ENCODE measurements at places on chromosomes 6 and 20. TPM values are rescaled to one million over a fixed set of nuclear protein-coding genes. Genes with fewer than 3 reads are reported as not detected.

TSPO2 gene
- not detected for polyA plus RNA-seq

QKI gene
- polyA plus RNA-seq = 44.6 TPM

ANGPT4 gene
- 3.0 TPM for polyA plus RNA-seq

VSTM2L gene
- not detected for polyA plus RNA-seq

EPB41L1 gene
- polyA plus RNA-seq = 207 TPM

SLC22A2 gene
- 0.16 TPM for polyA plus RNA-seq

GRM1 gene
- 0.02 TPM for polyA plus RNA-seq

DNA sequence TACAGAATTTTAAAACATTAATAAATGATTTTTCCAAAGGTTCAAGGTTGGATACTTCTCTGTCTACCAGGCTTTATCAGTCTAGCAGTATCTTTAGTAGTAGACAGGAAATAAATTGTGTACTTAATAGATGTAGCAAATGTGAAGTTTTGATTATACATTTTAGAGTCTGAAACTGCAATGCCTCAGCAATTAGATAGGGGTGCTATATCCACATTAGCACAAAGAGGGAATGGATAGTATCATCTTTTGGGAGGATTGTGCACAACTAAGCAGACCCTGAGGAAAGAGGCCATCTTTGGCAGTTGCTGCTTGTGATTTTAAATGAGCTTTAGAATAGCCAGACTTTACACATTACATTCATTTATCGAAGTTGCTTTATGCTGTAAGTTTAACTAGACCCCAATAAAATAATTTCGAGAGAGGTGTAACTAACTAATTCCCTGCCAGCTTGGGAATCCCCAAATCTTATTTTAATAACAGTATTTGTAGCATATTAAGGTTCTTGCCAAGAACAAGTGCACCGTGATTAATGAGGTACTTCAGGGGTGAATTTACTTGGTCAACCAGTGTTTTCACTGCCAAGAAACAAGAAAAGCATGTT, 2.8 kb downstream of the KCNQ5 start:
- DNase-seq = no peak

GRCh38 chr6:88920774-88921733, 42.4 kb downstream of the RNGTT start:
- DNase-seq = no peak

DNA sequence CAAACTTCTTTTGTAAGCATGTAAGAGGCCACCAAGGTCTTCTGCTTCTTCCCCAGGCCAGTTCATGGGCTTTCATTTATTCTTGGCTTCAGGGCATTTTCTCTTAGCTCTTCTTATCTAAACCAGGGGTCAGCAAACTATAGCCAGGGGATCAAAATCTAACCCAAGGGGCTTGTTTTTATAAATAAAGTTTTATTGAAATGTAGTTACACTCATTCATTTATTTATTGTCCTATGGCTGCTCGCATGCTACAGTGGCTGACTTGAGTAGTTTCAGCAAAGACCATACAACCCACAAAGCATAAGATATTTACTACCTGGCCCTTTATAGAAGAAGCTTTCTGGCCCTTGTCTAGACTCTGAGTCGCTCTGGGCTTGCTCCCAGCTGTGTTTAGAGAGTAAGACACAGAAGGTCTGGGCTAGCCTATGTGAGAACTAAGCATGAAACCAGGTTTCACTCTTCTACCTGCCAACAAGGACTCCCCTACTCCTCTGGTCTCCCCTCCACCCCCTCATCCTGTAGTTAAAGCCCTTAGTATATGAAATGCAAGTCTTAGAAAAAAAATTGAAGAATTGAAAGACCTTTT, 43.2 kb downstream of the KHDC1L start:
- no peak for DNase-seq

DNA sequence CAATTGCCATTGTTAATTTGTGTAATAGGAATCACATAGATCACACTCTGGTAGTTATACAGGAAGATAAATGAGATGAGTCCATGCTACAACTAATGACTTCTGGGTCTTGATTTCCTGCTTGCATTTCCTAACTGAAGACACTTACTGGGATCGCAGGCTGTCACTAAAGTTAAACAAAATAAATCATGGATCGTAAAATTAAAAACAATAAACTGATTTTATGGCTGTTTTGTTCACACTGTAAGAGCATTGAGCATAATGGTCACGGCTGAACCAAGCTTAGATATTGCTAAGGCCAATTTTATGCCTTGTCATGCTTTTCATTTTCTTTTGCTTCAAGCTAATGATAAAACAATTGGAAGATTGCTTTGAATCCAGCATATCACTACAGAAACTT, 332.5 kb upstream of the CITED2 start:
- DNase-seq = no peak

GRCh38 chr6:166950443-166950821, 5.9 kb downstream of the RNASET2 start:
- no peak for DNase-seq

- DNase-seq = peak; percentile 49
Measured at GRCh38 chr20:59933296-59933848, at the start of gene SYCP2. SYCP2 (minus strand) TSS chr20:59933637; CDS start chr20:59922413, 11,224 bp downstream.

DNA sequence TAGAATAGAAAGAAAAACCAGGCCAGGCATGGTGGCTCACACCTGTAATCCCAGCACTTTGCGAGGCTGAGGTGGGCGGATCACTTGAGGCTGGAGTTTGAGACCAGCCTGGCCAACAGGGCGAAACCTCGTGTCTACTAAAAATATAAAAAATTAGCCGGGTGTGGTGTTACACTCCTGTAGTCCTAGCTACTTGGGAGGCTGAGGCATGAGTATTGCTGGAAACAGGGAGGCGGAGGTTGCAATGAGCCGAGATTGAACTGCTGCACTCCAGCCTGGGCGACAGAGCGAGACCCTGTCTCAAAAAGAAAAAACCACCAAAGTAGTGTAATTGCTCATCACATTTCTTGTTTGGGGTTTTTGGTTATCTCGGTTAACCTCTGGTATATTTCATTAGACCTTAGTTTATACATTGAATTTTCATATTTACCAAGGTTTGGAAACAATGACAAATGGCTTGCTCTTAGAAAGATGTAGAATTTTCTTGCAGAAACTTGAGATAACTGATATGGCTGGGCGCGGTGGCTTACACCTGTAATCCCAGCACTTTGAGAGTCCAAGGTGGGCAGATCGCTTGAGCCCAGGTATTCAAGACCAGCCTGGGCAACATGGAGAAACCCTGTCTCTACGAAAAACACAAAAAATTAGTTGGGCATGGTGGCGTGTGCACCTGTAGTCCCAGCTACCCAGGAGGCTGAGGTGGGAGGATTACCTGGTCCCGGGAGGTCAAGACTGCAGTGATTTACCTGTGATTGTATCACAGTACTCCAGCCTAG, 14.2 kb downstream of the ITCH start:
- no peak for DNase-seq

GRCh38 chr20:10673176-10673841, 490 bp downstream of the JAG1 start:
- peak; percentile 36 for DNase-seq

GRCh38 chr20:53773792-53774401, 180.3 kb upstream of the ZNF217 start:
- DNase-seq = no peak

GRCh38 chr6:42923666-42924065, 5.6 kb upstream of the CNPY3 start:
- no peak for DNase-seq

DNA sequence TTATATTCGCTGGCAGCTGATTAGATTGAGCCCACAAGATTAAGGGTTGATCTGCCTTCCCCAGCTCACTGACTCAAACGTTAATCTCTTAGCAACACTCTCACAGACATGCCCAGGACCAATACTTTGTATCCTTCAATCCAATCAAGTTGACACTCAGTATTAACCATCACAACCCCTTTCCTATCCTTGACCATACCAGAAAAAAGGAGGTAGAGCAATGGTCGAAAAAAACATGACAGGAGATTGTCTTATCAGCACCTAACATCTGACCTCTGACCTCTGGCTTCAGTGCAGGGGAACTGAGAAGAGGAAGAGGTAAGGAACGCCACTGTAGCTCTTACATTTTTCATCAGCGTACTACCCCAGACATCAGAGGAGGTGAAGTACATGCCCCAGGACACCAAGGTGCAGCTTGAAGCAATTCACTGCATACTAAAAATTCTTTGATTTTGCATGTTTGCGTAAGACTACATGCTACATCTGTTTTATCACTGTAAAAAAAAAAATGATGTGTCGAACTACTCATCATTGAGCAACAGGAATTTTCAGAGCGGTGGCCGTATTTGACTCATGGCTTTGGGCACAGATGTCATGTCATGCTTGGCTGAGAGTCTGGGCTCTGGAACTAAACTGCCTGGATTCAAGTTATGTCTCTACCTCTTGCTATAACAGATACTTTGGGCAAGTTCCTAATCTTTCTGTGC, 188.0 kb upstream of the TAB2 start:
- no peak for DNase-seq

DNA sequence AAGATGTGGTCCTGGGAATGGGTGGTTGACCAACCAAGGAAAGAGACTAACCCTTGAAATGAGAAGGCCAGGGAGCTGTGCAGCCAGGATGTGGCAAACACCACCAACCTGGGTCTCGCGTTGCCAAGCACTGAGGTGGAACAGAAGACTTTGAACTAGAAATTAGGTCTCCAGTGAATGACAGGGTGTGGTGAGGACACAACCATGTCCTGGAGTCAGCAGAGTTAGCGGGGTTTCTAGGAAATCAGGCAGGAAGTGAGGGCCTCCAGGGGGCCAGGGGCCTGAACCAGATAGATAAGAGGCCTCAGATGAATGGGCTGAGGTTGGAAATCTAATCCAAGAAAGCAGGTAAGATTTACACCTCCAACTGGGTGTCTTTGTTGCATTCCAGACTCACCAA, 353.3 kb upstream of the ARID1B start:
- no peak for DNase-seq

- DNase-seq = no peak
Measured at GRCh38 chr6:38445925-38446324, 193.8 kb downstream of the BTBD9 start.

DNA sequence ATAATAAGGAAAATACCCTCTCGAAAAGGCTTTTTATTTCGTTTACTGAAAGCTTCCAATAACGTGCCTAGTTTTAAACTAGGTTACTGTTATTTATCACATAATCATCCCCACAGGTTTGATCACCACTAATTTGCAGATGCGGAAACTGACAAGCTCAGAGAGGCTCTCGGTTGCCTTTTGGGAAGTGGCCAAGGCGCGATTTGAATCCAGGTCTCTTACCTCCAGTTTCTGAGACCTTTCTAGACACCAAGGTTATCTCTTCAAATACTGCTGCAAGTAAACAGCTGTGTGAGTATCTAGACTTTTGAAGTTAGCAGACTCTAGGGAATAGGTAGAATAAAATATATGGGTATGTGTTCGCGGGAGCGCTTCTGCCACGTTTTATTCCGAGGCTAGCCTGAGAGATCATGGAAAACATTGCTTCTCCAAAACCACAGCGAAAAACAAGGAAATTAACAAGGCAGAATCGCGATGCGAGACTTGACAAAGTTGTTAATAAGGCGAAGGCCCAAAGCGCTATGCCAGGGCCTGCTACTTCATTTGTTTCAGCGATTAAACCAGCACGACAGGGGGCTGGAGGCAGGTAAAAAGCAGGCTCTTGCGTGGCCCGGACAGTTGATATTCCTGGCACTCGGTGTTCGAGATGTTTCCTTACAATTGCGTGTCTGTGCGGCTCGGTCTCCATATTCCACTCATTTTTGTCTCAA, 1.8 kb upstream of the JARID2 start:
- DNase-seq = peak; percentile 53

DNA sequence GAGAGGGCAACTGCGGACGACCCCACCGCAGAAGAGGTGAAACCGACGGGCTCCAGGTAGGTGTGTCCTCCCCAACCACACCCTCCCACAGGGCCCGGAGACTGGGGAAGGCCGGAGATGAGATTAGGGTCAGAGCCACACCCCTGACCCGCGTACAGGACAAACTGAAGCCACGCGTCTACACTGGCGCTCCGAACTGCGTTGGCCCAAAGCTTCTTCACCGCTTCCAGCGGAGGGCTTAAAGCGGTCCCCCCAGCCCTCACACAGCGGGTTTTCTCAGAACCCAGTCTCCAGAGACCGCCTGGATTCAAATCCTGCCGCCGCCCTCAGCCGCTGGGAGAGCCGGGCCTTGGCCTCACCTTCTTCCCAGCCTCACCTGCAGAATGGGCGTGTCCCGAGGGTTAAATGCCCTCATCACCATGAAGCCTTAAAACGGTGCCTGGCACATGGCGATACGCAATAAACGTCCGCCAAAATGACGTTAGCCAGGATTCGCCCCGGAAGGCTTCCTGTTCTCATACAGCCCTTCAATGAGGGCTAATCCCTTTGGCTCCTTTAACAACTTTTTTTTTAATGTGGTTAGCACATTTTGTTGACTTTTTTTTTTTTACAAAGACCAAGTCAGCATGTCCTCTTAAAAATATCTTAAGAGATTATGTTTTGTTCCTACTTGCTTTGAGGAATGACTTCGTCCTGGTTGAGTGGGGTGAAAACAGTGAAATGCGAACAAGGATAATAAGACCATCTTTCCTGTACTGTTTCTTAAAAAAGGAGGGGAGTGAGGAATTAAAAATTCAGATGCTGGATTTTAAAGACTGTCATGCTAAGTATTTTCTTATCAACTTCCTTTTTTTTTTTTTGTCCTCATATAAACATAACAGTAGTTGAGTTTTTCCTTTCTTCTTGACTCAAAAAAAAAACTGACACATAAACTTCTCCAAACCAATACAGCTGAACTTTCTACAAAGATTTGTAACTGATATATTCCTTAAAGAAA, 15.1 kb upstream of the ZNF217 start:
- DNase-seq = peak; percentile 40

GRCh38 chr6:170208182-170208601, 82.7 kb downstream of the DLL1 start:
- no peak for DNase-seq

GRCh38 chr20:25466846-25467245, 59.4 kb downstream of the GINS1 start:
- no peak for DNase-seq

DNA sequence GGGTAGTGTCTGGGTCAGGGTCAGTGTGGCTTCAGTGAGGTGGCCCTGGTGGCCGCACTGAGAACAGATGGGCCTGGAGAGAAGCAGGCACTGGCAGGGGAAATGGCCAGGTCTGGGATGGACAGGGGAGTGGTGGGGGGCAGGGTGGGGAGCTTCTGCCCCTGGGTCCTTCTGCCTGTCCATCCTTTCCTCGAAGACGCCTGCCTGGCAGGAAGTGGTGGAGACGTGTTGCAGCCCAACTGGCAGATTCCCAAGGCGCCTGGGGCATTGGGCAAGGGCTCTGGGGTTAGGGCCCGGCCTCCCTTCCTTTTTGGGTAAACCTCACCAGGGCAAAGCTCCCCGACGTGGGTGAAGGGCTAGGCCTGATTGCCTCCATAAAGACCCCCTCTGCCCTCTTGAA, 10.4 kb downstream of the SRC start:
- DNase-seq = no peak

DNA sequence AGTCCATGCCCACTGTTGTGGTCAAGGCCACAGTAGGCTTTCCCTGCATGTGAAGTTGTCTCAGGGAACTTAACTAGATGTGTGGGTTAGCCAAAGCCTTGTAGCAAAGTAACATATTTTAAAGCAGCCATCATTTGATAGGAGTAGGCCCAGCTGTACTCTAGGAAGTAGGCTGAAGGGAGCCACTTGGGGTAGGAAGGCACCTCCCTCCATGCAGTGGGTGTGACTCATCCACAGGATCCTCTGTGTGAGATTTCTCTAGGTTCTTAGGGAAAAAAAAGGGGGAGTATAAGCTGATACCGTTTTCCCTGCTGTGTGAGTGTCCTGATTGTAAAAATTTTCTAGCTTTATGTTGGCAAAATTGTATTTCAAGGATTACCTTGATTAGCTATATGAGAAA, 44.7 kb downstream of the VAPB start:
- no peak for DNase-seq
